Lung (tissue), 17 donors: ENCODE measurements at places on chromosomes 1 and 21. TPM values are rescaled to one million over a fixed set of nuclear protein-coding genes. Genes with fewer than 3 reads are reported as not detected.

- no peak for DNase-seq
Measured at GRCh38 chr1:41780916-41781315, 137.8 kb downstream of the HIVEP3 start.

DNA sequence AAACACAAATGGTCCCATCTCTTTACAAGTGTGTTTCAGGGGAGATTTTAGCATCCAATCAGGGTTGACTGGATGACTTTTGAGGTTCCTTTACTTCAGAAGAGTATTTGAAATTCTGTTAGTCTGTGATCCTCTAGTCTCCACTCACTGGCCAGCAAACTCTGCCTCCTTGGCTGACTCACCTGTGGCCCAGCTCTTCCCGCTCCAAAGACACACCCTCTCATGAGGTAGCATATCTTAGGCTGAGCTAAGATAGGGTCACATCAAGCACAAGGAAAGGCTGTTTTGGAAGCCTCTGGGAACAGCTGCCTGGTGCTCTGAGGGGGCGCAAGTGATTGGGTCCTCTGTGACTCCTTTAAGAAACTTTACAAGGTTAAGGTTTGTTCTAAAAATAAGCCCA is 102.3 kb upstream of the FGGY start:
- DNase-seq = no peak

DNA sequence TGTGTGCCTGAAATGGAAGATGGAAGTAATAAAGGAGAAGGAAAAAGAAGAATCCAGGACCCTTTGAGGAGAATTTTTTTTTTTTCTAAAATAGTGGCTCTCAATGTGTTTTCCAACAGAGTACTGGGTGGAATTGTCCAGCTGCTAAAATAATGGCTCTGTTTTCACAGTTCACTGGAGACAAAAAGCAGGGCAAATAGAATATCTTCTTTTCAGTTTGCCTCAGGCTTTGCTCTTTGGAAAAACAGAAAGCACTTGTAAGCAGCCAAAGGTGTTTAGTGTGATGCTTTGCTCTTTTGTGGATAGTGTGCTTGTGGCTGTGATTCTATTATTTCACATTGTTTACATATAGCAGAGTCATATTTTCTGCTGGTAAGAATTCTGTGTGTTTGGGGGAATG is 77.4 kb upstream of the MROH9 start:
- DNase-seq = no peak

- no peak for DNase-seq
Measured at GRCh38 chr1:236156512-236157208, 14.3 kb downstream of the GPR137B start.

DNA sequence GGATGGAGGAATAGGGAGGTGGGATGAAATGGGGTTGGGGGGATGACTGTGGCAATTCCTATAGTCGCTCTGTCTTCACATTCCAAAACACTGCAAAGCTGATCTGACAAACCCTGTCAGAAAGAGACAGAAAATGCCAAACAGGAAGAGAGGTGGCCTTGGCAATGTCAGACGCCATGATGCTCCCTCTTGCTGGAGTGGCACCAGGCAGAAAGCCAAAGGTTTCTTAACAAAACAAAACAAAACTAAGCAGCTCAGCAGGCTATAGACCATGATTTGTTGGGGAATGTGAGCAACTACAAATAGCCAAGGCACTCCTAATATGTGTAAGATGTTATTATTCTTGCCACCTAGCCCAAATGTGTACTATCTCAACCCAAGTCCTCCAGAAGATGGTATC is 42.9 kb upstream of the PLA2G2C start:
- peak; percentile 39 for DNase-seq

GRCh38 chr1:94934551-94934950 is 7.6 kb upstream of the CNN3 start:
- DNase-seq = no peak

- no peak for DNase-seq
Measured at GRCh38 chr1:239870194-239870593, 221.5 kb upstream of the FMN2 start.

- DNase-seq = no peak
Measured at GRCh38 chr1:8390707-8391106, 72.8 kb downstream of the SLC45A1 start.

DNA sequence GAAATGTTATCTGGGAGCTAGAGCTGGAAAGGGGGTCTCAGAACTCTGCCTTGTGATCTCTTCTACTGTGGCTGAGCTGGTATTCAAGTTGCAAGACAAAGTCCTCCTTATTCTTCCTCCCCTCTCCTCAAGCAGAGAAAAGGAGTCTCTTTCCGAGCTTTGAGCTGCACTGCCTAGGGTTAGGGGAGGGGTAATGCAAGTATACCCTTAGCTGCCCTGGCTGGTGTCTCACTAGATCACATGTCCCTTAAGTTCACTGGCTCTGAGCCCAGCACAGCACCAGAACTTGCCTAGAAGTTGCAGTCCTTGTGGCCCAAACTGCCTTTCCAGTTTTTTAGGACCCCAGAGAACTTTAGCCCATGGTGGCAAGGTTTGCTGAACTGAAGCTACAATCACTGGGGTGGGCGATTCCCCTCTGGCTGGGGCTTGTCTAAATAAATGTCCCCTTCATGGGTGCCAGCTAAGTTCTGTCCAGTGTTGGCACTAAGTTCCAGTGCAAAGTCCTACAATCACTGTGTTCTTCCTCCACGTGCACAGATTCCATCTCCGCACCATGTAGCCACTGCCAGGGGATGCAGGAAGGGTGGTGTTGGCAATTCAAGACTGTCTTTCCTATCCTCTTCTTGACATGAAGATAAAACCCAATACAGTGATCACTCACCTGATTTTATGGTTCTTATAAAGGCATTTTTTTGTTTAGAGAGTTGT is 22.7 kb upstream of the CHIA start:
- DNase-seq = no peak

- DNase-seq = no peak
Measured at GRCh38 chr1:200959411-200959921, 64.0 kb downstream of the KIF21B start.

- no peak for DNase-seq
Measured at GRCh38 chr1:24427545-24427862, 11.9 kb downstream of the NIPAL3 start.

DNA sequence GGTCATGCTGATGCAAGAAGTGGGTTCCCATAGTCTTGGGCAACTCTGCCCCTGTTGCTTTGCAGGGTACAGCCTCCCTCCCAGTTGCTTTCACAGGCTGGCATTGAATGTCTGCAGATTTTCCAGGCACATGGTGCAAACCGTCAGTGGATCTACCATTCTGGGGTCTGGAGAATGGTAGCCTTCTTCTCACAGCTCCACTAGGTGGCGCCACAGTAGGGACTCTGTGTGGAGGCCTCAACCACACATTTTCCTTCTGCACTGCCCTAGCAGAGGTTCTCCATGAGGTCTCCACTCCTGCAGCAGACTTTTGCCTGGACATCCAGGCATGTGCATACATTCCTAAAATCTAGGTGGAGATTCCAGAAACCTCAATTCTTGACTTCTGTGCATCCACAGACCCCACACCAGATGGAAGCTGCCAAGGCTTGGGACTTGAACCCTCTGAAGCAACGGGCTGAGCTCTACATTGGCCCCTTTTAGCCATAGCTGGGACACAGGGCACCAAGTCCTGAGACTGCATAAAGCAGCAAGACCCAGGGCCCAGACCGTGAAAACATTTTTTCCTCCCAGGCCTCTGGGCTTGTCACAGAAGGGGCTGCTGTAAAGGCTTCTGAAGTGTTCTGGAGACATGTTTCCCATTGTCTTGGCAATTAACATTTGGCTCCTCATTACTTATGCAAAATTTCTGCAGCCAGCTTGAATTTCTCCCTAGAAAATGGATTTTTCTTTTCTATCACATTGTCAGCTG is 466.2 kb upstream of the PBX1 start:
- DNase-seq = no peak

DNA sequence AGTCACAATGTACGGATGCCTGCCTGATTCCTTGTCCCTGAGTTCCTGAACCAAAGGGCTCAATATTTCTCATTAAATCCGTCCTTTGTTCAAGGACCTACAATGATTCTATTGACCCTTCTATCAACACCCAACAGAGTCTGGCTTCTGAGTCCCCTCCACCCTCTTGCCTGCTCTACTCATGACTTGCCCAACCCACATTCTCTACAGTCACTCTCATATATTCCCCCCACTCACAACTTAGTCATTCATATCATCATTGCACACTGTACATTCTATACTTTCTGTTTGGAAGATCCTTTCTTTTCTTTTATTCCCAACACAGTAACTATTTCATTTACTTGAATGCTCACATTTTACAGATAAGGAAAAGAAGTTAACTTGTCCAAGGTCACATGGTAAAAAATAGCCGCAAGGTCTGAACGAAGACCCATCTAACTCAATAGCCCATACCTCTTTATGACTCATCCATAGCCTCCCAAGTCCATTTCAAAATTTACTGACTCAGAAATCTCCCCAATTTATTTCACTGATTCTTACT is 3.6 kb downstream of the OTUD7B start:
- no peak for DNase-seq

DNA sequence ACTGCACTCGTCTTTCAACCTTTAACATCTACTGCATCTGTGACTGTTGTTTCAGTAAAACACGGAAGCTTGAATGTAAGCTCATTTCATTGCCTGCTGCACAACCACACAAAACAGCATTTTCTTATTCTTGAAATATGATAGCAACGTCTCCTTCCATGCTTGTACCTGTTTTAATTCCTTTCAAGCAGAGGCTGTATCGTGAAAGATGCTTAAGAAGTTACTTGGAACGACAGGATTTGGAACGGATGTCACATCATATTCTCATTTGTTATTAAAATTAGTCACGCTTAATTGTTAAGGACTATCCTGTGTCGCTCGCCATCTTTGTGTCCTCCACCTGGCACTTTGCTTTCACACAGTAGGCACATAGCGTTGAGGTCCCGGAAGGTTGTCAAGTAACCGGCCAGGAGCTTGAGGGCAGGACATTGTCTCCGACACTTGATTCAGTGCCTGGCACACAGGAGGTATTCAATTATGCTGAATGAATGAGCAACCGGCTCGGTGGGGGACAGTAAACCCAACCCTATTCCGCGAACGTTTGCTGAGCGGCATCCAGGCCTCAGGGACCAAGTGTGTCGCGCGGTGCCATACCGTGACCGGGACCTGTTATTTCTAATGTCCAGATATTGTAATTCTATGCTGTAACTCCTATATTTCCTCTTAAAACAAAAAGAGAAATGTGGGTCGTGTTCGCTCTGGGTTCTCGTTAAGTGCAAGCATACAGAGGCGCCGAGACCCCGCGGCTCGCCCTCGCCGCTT is 499 bp upstream of the SH3GLB1 start:
- no peak for DNase-seq

DNA sequence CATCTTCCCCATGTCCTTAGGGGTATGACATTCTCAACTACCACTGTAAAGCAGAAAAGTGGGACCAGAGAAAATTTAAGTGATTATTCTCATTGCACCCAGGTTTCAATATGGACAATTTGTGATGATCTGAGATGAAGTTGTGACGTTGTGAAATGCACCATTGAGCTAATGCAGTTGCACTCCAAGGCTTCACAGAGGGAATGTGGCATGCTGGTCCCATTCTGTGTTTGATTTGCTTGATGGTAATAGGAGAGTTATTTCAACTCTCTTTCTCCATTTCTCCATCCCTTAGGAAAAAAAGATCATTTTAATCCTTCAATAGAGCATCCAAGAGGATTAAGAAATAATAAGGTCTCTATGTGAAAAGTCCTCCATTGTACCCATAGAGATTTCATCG is 136.6 kb downstream of the SLC30A10 start:
- DNase-seq = no peak

GRCh38 chr1:10509809-10510509 is 35.2 kb downstream of the PEX14 start:
- DNase-seq = no peak

GRCh38 chr1:39691383-39692151 is at the start of gene HPCAL4:
Gene HPCAL4, minus strand, starts transcription at chr1:39691433. Its CDS starts 6,830 bp downstream, at chr1:39684603.
- DNase-seq = peak; percentile 90

DNA sequence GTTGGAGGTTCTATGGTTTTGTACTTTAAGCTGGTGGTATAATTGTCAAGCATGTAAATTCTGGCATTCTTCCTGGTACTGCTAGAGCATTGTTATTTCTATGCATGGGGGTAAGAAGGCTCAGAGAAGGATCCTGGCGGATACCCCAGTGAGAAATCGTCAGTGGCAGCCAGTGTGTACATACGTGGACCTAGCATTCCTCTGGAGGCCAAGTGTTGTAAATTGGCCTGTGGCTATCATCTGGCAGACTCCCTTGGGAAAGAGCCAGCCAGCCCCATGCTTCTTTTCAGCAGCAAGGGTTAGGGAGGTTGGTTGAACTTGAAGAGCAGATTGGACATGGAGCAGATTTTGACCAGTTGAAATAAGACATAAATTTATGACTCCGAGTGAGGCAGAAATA is 5.2 kb upstream of the AGO3 start:
- peak; percentile 19 for DNase-seq

Gene RRP1B
- total RNA-seq = 18.1 TPM

Gene B4GALT2
- total RNA-seq = 13.6 TPM

Gene EPHB2
- total RNA-seq = 8.5 TPM

Gene OR2L3
- total RNA-seq = not detected

Gene ARHGAP30
- total RNA-seq = 49.5 TPM

Gene LRRC53
- not detected for total RNA-seq

Gene SLC26A9
- total RNA-seq = 0.14 TPM

Gene TMEM82
- not detected for total RNA-seq

Gene LCE3D
- total RNA-seq = not detected

Gene OR10J1
- total RNA-seq = not detected

Gene ATP1A4
- not detected for total RNA-seq

Gene PTAFR
- total RNA-seq = 37.3 TPM

Gene KIRREL1
- total RNA-seq = 33.9 TPM

Gene LPAR3
- total RNA-seq = 8.3 TPM
